Ascending aorta (tissue), 2 donors: ENCODE measurements at places on chromosomes 13 and 19.

DNA sequence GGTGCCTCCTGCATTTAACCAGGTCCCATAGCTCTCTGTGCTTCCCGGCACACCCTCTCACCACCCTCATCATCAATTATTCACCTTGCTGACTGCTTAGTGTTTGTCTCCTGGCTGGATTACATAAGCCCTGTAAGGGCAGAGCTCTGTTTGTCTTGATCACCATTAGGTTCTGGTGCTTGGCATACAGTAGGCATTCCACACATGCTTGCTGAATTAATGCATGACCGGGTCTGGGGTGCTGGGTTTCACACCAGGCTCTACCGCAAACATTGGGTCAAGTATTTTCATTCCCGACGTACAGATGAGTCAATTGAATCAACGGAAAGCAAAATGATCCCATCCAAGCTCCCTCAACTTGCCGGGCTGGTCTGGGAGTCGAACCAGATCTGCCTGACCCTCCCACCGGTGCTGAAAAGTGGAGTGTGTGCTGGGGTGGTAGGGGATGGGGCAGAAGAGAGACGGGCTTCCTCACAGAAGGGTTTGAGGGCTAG is 28.5 kb downstream of the VAV1 start:
- DNase-seq, result no peak

DNA sequence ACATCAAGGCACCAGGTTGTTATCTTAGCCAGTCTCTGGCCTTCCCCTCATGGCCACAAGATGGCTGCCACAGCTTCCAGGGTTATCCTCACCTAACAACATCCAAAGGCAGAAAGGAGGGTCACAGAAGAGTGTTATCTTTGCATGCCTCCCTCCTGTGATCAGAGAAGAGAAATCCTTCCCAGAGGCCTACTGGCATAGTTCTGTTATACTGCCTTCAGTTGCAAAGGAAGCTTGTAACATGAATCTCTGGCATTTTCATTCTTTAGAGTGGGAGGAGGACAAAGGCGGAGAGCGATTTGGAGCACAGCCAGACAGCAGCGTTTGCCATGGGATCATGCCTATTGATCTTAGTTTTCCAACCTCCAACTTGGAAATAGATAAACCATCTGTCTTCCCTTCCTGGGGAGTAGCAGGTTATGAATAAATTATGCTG is 135.7 kb downstream of the DNAJC15 start:
- DNase-seq, result no peak

DNA sequence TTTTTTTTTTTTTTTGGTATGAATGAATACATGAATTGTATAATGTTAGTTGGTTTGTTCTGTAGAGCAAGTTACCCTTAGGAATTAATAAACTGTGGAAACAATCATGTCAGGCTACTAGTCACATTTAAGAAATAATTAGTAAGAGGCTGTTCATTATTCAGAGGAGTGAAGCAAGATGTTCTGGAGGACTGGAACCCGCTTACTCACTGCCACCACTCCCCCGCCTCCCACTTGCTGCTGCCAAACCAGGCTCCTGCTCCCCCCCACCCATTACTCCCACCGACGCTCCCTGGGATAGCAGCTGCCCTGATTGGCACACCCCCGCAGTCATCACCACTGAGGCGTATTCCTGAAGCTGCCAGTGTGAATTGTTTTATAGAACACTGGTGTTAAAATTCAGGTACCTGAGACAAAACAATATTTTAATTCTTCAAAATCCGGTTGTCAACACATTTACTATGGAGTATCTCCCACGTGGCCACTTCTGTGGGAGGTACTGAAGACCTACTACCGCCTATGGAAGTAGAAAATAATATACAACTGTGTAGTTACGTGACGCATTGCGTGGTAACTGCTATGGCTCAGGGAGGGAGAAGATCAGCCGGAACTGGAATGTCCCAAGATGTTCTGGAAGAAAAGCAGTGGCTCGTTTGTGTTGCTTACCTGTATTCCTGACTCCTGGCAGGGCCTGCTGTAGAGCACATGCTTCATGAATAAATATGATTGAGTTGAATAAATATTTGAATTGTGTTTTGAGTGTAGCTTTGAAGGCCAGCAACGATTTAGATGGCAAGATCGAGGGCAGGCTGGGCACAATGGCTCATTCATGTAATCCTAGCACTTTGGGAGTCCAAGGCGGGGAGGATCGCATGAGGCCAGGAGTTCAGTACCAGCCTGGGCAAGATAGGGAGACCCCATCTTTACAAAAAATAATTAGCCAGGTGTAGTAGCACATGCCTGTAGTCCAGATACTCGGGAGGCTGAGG is 1.7 kb downstream of the DPY19L3 start:
- DNase-seq, result peak; percentile 74

DNA sequence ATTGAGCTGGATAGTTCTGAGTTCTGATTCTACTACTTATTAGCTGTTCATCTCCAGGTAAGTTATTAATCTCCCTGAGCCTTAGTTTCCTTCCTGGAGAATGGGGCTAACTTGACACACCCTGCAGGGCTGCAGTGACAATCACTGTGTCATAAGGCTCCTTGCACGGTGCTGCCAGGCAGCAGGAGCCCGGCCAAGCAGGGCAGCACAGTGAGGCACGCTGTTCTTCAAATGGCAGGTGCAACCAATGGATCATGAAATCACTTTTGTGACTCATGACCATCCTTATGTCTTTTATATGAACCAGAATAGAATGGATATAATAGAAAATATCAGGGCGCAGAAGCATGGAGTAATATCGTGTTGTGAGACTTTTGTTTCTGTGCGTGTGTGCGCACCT is 242.6 kb downstream of the ABCC4 start:
- no peak for DNase-seq

- no peak for DNase-seq
These were observed 15.1 kb downstream of the PLPP2 start for GRCh38 chr19:275958-276646.

DNA sequence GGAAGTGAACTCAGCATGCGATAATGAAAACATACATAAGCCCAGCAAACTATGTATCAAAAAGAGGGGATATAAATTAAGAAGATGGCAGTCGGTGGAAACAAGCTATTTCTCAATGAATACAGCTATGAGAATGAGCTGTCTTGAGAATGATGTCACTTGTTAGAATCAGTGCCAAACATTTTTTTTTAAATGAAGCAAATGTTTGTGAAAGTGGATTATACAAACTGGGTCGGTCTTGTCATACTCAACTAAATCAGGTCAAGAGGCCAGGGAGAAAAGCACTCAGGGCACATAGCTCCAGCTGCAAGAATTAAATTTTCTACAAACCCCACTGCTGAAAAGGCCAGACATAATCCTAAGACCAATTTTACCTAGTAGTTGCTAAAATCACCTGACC is 1048.4 kb downstream of the SLITRK1 start:
- no peak for DNase-seq

DNA sequence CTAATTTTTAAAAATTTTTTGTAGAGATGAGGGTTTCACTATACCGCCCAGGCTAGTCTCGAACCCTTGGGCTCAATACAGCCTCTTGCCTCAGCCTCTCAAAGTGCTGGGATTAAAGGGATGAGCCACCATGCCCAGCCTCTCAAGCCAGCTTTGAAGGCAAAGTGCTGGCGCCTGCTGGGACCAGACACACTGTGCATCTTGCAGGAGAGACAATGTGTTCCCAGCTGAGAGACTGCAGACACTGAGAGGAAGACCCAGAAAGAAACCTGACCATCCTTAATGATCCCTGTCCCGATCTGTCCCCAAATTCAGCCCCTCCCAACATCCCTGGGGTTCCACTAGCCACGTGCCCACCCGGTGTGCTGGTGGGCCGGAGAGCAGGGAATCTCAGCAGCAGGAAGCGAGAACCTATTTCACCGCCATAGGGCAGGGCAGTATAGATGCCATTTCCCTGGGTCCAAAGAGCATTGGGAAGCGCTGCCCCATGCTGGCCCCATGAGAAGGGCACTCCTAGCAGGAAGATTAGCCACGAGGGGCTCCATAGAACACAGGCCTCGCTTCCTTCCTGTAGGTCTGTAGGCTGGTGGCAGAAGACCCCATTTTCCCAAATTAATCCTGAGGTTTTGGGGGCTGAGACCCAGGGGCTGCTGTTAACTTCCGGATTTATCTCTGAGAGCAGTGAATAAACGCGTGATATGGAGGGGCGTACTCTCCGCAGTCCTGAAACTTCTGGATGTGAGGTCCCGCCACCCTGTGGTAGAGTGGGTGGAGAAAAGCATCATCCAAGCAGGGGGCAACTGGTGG is 968 bp downstream of the RAVER1 start:
- DNase-seq, result no peak

GRCh38 chr13:24124789-24125476 is 35.6 kb upstream of the SPATA13 start:
- no peak for DNase-seq

- no peak for DNase-seq
These were observed 528.7 kb upstream of the KLF12 start for GRCh38 chr13:74662905-74663304.

- no peak for DNase-seq
These were observed 19.8 kb downstream of the EPS8L1 start for GRCh38 chr19:55095260-55096060.

DNA sequence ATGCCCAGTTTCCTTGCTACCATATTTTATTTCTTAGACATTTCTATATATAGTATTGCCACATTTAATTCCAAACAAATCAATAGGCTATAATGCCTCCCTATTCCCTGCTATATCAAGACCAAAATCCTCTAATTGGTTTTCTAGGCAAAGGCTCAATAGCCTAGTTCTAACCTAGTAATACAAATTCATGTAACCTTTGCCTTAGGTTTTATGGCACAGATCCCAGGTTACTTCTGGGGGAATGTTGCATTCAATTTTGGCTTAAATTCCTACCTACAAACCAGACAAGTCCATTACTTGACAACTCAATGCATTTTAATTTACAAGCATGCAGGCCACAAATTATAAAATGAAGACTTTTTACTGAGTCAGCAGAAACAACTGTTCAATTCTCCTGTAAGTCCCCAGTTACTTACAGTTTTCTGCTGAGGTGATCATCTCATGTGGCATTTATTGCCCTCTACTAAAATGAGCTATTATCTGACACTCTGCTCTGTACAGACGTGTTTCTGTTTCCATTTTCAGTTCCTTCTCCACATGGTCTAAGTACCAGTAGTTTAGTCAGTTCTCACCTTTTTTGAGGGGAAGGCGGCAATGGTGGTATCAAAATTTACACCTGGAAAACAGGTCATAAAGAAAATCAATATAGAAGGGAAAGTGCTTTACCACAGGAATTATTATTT is 11.7 kb downstream of the KCNRG start:
- DNase-seq, result no peak

- DNase-seq, result no peak
These were observed 1160.6 kb downstream of the PCDH9 start for GRCh38 chr13:66069570-66069969.

- DNase-seq, result no peak
These were observed 17.9 kb downstream of the VSTM1 start for GRCh38 chr19:54045771-54046170.

DNA sequence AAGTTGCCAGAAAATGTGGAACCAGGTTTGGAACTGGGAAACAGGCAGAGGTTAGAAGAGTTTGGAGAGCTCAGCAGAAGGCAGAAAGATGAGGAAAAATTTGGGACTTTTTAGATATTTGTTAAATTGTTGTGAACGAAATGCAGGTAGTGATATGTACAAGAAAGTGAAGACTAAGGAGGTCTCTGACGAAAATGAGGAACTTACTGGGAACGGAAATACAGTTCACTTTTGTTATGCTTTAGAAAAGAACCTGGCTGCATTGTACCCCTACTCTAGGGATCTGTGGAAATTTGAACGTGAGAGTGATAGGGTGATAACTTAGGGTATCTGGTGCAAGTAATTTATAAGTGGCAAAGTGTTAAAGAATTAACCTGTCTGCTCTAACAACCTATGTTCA is 632.4 kb downstream of the SLITRK5 start:
- no peak for DNase-seq

- DNase-seq, result no peak
These were observed 3.4 kb upstream of the RFX2 start for GRCh38 chr19:6113616-6114188.

GRCh38 chr13:39201180-39201579 is 162.9 kb downstream of the NHLRC3 start:
- no peak for DNase-seq

DNA sequence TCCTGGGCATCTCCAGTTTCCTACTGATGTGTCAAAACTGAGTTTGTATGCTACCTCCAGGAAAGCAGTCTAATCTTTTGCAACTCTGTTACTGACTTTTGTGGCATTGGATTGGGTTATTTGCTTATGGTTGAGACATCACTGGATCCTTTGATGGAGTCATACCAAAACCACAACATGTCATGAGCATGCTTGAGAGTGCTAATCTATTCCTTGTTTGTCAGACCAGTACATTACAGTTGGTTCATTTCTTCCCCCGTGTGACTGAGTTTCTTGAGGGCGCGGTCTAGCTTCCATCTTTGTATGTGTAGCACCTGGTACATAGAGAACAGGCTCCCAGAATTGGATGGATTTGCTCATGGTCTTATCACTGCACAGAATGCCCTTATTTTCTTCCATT is 43.2 kb downstream of the SUGT1 start:
- DNase-seq, result no peak

GRCh38 chr19:20662421-20663105 is 1.2 kb upstream of the ZNF626 start:
- DNase-seq, result no peak

DNA sequence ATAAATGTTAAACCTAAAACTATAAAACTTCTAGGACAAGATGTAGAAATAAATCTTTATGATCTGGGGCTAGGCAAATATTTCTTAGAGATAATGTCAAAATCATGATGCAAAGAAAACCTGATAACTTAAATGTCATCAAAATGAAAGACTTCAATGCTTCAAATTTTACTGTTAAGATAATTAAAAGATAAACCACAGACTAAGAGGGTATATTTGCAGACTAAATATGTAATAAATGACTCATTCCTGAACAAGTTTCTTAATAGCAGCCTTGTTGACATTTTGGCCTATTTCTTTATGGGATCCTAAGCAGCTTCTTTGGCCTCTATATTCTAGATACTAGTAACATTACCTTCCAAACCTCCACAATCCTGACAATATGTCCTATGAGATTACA is 2878.3 kb upstream of the PCDH20 start:
- DNase-seq, result no peak

- no peak for DNase-seq
These were observed 11.9 kb upstream of the FRY start for GRCh38 chr13:32019612-32020233.

DNA sequence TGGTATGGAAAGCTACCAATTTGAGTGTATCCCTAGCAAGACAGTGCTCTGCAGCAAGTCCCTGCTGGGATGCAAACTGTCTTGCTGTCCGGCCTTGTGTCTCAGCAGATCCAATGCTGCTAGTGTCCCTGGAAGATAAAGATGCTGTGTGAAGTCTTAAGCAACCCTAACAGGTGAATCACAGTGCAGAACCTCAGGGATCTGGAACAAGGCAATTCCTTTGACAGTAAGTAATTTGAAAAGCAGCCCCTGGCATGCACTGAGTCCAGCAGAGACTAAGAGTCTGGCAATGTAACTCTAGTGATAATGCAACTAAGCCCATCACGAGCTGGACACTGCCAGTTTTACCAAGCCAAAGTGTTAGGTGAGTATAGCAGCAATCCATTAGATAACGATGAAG is 1.7 kb upstream of the UCHL3 start:
- no peak for DNase-seq
